Right renal cortex interstitium (tissue), 3 donors: ENCODE measurements at places on chromosomes 1 and 21. TPM values are rescaled to one million over a fixed set of nuclear protein-coding genes. Genes with fewer than 3 reads are reported as not detected.

- no peak for DNase-seq
These were observed 70.0 kb upstream of the TNFSF4 start for GRCh38 chr1:173276922-173277800.

DNA sequence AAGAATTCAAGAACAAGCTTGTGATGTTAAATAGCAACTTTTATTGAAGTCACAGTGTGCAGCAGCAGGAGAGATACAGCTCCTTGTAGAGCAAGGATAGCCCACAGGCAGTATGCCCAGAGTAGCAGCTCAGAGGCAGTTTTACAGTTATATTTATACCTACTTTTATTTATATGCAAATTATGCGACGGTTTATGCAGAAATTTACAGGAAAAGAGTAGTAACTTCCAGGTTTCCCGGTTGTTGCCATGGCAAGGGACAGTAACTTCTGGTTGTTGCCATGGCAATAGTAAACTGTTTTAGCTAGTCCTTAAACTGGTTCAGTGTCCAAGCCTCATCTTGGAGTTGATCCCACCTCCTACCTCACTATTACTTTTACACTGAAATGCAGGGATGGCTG is 344.6 kb upstream of the LYPLAL1 start:
- DNase-seq, result no peak

- no peak for DNase-seq
These were observed 79.3 kb upstream of the LYST start for GRCh38 chr1:235945775-235946570.

DNA sequence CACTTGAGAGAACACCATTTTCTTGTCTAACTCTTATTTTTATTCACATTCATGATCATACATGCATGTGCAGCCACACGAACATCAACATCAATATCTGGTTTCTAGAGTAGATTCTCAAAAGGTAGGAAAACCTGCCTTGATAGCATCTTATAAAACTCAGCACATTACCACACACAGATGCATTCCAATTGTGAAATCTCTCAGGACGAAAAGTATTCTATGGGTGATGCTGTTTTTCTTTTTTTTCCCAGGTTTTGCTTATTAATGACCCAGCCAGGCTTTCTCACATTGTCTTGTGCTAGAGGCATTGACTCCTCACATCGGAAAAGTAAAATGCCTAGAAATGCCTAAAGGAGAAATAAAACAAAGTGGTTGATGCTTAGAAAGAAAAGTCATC is 562.8 kb downstream of the KIF26B start:
- DNase-seq, result no peak

- no peak for DNase-seq
These were observed 20.9 kb upstream of the RHBDL2 start for GRCh38 chr1:38962560-38962959.

GRCh38 chr1:216907100-216907499 is 183.9 kb upstream of the ESRRG start:
- no peak for DNase-seq

DNA sequence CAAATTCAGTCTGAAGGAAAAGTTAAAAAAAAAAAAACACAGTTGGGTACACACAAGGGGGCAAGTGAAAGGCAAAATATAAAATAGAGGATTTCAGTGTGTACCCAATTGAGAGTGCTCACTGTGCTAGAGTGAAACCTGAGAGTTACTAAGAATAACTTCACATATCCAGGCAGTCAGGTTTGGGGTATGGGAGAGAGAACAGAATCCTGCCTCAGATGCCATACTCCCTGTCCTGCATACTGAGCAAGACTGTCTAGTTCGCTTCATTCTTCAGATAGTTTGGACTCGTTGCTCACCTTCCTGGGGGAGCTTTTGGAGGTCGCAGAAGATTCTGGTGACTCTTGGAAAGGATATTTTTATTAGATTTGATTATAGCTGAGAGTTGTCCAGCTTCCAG is 20.4 kb downstream of the CEP85 start:
- no peak for DNase-seq

DNA sequence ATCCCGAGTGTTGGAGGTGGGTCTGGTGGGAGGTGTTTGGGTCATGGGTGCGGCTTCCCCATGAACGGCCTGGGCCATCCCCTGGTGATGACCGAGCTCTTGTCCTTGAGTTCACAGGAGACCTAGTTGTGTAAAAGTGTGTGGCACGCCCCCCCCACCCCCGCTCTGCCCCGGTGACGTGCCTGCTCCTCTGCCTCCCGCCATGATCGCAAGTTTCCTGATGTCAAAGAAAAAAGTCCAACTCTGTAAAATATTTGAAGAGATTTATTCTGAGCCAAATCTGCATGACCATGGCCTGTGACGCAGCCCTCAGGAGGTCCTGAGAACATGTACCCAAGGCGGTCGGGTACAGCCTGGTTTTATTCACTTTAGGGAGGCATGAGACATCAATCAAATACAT is 125.1 kb upstream of the COL6A1 start:
- no peak for DNase-seq

- no peak for DNase-seq
These were observed 37.9 kb upstream of the TENT5C start for GRCh38 chr1:117567976-117568375.

GRCh38 chr1:218494449-218494852 is 149.3 kb downstream of the TGFB2 start:
- DNase-seq, result no peak

- no peak for DNase-seq
These were observed 14.0 kb upstream of the LIN9 start for GRCh38 chr1:226322986-226323385.

GRCh38 chr1:19651141-19651737 is 7.1 kb downstream of the NBL1 start:
- no peak for DNase-seq

- DNase-seq, result no peak
These were observed 131.9 kb upstream of the LYPLAL1 start for GRCh38 chr1:219041818-219042217.

Gene FOXO6
- polyA plus RNA-seq, result 2.1 TPM

Gene KRTAP12-2
- polyA plus RNA-seq, result not detected

Gene CAPN8
- polyA plus RNA-seq, result 1.0 TPM

Gene CACNA1S
- polyA plus RNA-seq, result 0.51 TPM
